Foreskin fibroblast (primary cell): ENCODE measurements at places on chromosomes 1 and 21.

GRCh38 chr1:226565476-226565875, 16.9 kb downstream of the STUM start:
- no peak for DNase-seq

- DNase-seq, result peak; percentile 33
Measured at GRCh38 chr1:222592171-222592570, 2.4 kb upstream of the TAF1A start.

GRCh38 chr1:110879758-110880606, 7.0 kb downstream of the CD53 start:
- no peak for DNase-seq

- no peak for DNase-seq
Measured at GRCh38 chr21:42568866-42569731, 55.4 kb downstream of the SLC37A1 start.

GRCh38 chr21:41894922-41895557, 15.9 kb upstream of the PRDM15 start:
- no peak for DNase-seq

GRCh38 chr1:245990315-245991022, 516.6 kb downstream of the SMYD3 start:
- no peak for DNase-seq
